ENCODE measurements at places on chromosomes 12 and 14.

GRCh38 chr14:106459971-106460730 is 933.8 kb downstream of the TMEM121 start:
- peak; percentile 0 for DNase-seq

GRCh38 chr14:102927878-102928411 is 5.5 kb downstream of the AMN start:
- no peak for DNase-seq

DNA sequence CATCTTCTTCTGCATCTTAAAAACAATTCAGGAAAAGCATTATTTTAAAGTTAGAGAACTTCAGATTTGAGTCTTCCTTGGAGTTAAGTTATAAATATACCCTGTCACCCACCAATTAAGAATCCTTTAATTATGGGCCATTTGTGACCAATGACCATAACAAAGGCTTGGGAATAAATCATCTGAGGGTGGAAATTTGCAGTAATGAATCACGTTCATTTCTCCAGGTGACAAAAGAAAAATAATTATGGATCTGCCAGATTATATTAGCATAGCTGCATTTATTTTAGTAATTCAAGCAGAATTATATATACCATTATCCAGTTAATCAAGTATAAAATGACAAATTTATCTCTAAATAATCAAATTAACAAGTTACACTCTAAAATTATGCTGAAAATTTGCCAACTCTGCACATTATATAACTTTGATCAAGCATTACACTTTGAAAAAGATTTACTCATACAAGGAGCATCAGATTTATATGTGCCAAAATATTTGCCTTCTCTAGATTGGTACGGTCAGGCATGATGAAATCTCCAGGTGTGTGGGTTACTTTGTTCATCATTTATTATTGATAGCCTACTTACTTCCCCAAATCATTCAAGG is at the start of gene OR4K14:
OR4K14 (minus strand) TSS at position 51 of the 609 bp plus-strand sequence. CDS start 4,114 bp downstream, outside the sequence.
- no peak for DNase-seq

- no peak for DNase-seq
Measured at GRCh38 chr14:32339188-32339587, 10.1 kb downstream of the AKAP6 start.

DNA sequence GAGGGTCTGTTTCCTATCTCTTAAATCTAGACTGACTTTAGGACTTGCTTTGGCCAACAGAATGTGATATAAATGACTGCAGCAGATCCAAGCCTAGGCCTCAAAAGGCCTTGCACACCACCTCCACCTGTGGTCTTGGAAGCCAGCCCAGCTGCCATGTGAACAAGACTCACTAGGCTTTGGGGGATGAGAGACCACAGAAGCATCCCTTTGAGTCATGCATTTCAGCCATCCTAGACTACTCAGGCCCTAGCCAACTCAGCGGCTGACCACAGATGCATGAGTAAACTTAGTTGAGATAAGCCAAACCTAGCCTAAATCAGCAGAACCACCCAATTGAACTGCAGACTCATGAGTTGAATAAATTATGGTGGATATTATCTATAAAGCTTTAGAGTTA is 87.7 kb downstream of the KCNH5 start:
- DNase-seq, result peak; percentile 0

DNA sequence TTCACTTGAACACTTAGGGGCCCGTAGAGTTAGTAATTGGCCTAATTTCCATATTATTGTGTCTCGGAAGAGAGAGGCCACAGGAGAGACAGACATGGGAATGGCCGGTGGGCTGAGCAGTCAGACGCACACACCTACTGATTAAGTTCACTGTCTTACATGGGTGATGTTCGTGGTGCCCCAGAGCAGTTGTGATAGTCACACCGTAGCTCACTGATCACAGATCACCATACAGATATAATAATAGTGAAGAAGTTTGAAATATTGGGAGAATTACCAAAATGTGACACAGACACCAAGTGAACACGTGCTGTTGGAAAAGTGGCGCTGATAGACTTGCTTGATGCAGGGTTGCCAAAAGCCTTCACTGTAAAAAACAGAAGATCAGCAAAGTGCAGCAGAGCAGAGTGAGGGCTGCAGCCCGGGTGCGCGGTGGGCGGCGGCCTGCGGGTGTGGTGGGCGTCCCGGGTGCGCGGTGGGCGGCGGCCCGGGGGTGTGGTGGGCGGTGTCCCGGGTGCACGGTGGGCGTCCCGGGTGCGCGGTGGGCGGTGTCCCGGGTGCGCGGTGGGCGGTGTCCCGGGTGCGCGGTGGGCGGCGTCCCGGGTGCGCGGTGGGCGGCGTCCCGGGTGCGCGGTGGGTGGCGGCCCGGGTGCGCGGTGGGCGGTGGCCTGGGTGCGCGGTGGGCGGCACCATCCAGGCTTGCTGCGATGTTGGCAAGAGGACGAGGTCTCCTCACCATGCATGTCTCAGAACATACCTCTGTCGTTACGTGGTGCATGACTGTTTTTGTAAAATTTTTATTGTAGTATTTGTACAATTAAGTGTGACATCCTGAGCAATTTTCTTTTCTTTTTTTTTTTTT is 34.3 kb upstream of the TEX22 start:
- DNase-seq, result no peak

GRCh38 chr12:60106214-60106613 is 510.4 kb downstream of the SLC16A7 start:
- peak; percentile 54 for DNase-seq

- DNase-seq, result no peak
Measured at GRCh38 chr12:6275928-6276887, 34.3 kb upstream of the PLEKHG6 start.

DNA sequence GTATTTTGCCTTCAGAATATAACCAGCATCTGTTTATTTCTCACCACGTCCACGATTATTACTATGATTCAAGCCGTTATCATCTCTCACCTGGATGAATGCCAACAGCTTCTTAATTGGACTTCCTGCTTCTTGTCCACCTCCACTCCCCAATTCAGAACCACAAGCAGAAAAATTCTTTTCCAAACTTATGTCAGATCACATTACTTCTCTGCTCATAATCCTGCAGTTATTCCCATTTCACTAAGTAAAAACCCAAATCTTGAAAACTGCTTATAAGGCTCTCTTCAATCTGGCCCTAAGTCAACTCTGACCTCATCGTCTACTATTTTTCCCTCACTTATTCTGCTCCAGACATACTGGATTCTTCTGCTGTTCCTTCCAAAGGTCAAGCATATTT is 2.0 kb downstream of the CRY1 start:
- DNase-seq, result no peak

- DNase-seq, result peak; percentile 48
Measured at GRCh38 chr14:77065851-77066577, 32.0 kb upstream of the CIPC start.

- peak; percentile 95 for DNase-seq
Measured at GRCh38 chr12:116919247-116919661, 8.5 kb downstream of the FBXW8 start.

DNA sequence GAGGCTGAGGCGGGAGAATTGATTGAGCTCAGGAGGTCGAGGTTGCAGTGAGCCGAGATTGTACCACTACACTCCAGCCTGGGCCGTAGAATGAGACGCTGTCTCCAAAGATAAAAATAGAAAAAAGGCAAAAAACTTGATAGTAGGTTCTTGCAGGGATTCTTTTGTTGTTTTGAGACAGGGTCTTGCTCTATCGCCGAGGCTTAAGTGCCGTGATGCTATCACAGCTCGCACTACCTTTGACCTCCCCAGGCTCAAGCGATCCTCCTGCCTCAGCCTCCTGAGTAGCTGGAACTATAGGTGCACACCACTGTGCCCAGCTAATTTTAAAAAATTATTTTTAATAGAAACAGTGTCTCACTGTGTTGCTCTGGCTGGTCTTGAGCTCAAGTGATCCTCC is 4.7 kb downstream of the GOLGA5 start:
- DNase-seq, result no peak

DNA sequence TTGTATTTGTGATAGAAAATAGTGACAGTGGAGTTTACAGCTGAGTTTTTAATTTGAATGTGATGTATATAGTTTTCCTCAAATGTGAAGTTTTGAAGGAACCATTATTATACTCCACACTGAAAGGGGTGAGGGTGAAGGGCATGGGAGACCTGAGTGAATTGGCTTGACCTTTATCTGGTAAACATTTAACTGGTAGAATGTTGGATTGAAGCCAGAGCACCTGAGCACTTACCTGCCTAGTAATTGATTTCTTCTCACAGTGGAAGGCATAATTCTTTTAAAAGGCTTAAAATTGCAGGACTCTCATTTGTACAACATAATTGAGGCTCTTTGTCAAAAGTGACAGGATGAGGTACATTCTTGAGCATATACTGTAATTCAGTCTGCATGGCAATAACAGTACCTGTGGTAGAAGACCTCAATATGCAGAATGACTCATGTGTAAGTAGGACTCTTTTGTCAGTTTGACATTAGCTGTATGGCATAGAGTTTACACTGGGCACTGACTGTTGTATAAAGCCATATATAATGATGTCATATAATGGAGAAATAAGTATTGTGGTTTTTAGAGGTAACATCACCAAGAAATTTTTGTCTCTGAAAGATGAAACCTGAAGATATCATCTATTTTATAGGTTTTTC is 309.6 kb downstream of the TMTC2 start:
- DNase-seq, result no peak

DNA sequence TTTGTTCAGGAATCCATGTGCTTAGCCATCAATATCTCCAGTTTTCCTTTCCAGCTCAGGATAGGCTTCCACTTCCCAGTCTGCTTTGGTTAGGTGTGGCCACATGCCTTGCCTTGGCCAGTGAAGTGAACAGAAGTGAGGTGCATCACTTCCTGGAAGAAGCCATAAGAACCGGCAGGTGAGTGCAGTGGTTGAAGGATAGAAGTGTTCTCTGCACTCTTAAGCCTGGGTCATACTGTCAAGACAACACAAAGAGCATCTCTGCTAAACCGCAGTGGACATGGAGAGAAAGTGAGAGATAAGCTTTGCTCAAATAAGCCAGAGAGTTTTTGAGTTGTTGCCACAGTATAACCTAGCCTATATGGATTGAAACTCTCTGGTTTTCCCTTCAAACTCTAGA is 11.4 kb downstream of the GNG2 start:
- DNase-seq, result no peak

DNA sequence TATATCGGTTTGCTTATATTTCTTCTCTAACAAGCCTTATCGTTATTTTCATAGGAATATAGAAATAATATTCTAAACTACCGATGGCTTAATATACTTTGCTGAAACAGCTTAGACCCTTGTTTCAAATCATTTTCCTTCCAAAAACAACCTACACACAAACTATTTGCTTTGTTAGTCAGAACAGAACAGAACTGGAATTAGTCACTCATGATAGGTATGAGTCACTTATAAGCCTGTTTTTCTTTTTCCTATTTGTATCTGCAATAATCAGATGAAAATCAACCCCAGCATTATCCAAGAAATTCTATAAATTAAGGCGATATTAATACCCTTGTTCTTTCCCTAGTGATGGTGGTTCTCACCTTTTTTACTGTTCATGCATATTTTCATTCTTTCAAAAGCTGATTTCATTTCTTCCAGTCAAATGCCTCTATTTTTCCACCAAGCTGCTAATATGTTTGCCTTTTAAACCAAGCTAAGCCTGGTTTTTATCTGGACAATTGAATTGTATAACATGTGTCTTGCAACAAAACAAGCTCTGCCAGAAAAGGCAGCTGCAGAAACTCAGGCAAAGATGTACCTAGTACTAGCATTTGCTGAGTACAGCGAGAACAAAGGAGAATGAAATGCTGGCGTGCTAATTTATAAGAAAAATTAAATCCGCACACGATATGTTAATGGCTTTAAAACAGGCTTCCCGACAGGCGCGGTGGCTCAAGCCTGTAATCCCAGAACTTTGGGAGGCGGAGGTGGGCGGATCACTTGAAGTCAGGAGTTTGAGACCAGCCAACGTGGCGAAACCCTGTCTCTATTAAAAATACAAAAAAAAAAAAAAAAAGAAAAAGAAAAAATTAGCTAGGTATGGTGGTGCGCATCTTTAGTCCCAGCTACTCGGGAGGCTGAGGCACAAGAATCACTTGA is 1418.2 kb downstream of the AACS start:
- no peak for DNase-seq

DNA sequence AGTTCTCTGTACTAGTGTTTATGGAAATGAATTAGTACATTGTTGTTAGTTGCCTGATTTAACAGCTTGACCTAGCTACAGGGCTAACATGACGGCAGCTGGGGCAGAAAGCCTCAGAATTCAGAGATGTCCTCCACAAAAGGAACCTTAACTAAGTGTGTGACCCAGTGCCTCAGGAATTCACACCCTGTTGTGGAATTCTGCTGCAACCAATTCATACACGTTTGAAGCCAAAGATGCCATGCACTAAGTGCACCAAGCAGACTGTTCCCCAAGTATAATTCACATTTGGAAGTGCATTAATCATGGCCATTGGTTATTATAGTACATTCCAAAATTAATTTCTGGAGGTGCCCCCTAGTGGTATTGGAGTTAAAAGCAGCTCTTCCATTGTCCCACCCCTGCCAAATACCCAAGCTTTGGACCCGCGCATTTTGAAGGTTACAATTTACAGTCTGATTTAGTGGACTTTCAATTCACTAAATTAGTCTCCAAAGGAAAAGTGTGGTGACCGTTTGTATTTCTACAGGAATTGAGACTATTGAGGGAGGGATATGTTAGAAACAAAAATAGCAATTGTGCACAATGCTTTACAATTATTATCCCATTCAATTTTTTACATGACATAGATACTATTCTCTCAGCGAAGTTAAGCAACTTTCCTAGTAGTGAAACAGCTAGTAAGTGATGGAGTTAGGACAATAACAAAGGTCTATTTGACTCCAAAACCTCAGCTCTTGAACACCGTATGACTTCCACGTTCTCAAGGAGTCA is 85.9 kb downstream of the PAX9 start:
- DNase-seq, result peak; percentile 35

DNA sequence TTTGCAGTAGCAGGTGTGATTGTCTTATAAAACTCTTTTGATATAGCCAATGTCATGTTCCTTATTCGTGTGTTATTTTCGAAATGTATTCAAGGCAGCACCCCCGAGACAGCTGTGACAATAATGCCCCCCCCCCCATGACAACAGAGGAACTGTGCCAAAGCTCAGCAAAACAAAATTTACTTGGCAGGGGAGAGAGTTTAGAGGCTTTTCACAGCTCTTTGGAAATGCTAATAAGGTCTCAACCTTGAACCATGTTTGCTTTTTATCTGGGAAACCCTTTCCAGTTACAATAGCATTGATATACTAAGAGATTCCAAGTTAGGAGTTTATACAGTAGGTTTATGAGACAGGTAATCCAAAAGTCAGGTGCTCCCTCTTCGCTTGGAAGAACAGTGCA is 56.4 kb upstream of the USP44 start:
- DNase-seq, result no peak

DNA sequence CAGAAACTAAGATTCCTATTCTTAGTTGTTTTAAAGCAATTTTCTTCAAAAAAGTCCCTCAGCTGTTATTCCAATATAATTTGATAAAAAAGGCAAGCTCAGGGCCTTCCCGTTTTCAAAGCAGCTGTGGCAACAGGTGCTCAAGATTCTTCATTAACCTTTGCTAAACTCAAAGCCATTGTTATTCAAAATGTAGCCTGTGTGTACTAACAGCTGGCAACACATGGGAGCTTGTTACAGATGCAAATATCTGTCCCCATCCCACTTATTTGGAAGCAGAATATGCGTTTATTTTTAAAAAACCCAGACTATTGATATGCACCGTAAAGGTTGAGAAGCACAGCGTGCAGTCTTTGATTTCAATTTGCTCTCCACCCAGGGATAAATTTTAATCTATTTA is 210.4 kb upstream of the SYT10 start:
- no peak for DNase-seq

All from OCI-M1 (cell line).